Ovary (tissue), 10 donors: ENCODE measurements at places on chromosomes 4 and X.

DNA sequence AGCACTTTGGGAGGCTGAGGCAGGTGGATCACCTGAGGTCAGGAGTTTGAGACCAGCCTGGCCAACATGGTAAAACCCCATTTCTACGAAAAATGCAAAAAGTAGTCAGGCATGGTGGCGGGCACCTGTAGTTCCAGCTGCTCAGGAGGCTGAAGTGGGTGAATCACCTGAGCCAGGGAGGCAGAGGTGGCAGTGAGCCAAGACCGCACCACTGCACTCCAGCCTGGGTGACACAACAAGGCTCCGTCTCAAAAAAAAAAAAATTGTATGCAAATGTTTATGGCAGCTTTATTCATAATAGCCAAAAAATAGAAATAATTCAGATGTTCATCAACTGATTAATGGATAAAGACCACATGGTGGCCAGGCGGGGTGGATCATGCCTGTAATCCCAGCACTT lies 9.8 kb upstream of the NOCT start:
- no peak for DNase-seq

DNA sequence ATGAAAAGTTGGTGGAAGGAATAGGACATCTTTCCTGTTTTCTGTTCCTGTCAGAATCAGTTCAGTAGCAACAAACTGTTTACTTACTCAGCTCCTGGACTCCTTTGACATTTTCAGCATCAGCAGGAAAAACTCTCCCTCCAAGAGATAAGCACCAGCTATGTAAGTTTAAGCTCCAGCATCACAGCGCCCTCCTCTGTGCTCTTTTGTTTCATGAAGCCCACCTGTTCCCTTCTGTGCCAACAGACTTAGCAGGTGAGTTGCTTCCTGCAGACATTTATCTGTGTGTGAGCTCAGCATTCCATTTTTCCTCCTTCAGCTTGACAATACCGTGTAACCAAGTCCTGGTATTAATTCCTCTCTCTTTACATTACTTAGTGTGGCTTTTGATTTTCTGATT lies 644.1 kb upstream of the AGA start:
- no peak for DNase-seq

GRCh38 chr4:183163135-183163534 lies 64.1 kb downstream of the WWC2 start:
- no peak for DNase-seq

- DNase-seq: no peak
Observed at GRCh38 chr4:146179784-146180370, 4.4 kb downstream of the LSM6 start.

- no peak for DNase-seq
Observed at GRCh38 chr4:187770345-187770744, 225.2 kb upstream of the ZFP42 start.

DNA sequence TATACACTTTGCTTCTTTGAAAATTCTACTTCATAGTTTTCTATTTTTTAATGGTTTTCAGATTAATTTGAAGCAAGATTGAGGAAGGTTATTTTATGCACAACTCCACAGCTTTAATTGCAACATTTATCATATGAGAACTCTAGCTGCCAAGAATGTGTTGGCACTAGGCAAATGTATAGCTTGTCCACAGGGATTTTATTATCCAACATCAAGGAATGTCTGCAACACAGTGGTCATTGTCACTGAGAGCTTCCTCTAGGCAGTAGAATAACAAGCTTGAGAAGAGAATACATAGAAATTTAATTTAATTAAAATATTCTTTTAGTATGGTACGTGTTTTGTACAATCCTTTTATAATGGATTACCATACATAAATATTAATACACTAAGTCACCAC lies 1600.8 kb downstream of the ARAP2 start:
- no peak for DNase-seq

- DNase-seq: no peak
Observed at GRCh38 chr4:185719500-185719858, 92.5 kb downstream of the SORBS2 start.

DNA sequence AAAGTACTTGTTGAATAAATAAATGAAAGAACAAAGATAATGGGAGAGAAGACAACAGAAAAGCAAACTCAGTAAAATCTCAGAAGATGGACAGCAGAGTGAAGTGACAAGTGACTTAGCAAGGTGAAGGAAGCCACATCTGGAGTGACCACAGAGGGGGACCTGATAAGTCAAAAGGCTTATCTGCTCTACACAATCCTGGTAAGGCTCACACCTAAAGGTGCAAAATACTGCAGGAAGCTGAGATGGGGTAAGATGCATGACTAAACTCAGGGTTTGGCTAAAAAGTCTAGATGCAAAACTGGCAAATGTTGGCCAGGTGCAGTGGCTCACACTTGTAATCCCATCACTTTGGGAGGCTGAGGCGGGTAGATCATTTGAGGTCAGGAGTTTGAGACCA lies 22.2 kb downstream of the TRMT2B start:
- DNase-seq: no peak

DNA sequence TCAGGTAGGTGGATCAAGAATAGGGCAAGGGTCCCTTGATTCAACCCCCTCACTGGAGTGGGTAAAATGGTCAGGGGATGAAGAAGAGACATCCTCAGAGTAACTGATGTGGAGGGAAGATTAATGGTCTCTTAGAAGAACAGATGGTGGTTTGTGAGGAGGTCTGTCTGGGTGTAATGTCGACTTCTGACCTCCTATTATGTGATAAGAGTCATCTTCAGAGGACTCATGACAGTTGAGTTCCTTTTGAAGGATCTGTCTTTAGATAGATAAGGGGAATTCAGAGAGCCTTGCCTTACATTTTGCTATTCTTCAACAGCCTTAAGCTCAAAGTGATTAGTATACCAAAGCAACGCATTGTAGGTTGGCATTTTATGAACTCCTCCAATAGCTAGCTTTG lies 27.1 kb upstream of the MAGEA8 start:
- DNase-seq: no peak
